Skin of body (tissue), 3 donors: ENCODE measurements at places on chromosomes 6 and 20. TPM values are rescaled to one million over a fixed set of nuclear protein-coding genes. Genes with fewer than 3 reads are reported as not detected.

DNA sequence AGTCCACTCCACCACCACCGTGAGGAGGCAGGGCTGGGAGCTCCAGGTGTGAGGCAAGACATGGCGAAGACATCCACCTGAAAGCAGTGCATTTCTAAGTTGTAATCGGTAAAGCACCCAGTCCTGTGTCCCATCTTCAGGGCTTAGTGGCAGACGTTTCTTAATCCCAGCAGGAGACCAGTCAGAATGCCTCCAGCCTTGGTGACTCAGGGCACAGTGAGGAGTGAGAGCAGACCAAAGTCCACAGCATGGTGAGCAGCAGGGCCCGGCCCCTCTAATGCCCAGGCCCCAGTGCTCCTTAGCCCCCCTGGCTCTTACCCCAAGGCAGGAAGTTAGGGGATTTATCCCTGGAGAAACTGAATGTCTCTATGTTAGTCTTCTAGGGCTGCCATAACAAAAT lies 183.9 kb downstream of the SYNDIG1 start:
- no peak for DNase-seq

GRCh38 chr6:164106345-164106769 lies 691.8 kb downstream of the QKI start:
- no peak for DNase-seq

DNA sequence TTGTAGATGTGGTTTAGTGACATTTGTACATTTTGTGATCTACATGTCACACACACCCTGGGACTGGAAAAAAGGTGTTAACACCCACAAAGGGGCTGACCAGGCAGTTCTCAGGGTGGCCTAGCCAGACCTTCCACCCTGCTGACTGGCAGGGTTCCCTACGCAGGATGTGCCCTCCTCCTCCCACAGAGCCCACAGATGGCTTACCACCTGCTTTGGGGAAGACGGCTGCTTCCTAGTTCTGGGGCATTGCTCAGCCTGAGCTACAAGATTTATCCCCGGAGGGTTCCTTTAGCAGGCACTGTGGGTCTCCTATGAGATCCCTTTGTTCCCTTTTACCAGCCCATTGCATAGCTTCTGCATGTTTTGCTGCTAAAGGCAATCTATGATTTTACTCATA lies 35.1 kb downstream of the SNAP25 start:
- DNase-seq, result no peak

- DNase-seq, result no peak
Measured at GRCh38 chr6:169132352-169132940, 121.2 kb downstream of the THBS2 start.

DNA sequence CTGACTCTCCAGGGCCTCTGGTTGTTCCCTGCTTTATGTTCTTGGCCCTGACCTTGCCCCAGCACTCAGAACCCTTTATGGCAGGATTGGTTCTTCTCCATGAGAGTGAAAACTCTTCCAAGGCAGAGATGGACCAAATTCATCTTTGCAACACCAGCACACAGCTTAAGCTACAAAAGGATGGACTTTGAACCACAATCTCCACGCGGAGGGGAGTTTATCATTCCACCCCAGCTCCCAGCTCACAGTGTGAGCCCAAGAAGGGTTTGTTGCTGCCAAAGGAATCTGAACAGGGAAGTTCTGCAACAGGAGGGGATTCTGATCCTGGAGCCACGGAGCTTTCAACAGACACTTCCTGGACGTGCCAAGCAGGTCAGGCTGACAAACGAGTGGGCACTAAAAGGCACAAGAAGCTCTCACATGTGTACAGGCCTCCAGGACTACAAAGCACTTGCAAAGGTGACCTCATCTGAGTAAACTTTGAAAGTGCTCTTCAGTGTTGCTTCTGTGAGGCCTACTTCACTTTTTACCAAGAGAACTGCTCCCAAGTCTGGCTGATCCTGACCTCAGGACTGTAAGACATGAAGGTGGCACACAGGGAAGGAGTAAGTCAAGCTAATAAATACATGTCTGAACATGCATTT lies 8.9 kb downstream of the FITM2 start:
- no peak for DNase-seq

- no peak for DNase-seq
Measured at GRCh38 chr20:51365670-51366069, 176.8 kb downstream of the NFATC2 start.

DNA sequence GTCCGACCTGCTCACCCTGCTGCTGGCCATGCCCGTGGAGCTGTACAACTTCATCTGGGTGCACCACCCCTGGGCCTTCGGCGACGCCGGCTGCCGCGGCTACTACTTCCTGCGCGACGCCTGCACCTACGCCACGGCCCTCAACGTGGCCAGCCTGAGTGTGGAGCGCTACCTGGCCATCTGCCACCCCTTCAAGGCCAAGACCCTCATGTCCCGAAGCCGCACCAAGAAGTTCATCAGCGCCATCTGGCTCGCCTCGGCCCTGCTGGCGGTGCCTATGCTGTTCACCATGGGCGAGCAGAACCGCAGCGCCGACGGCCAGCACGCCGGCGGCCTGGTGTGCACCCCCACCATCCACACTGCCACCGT lies 885 bp downstream of the NTSR1 start:
- DNase-seq, result no peak

The TP53TG5 gene
- not detected for total RNA-seq

The CARMIL1 gene
- 17.9 TPM for total RNA-seq

The NR2E1 gene
- not detected for total RNA-seq
